Hematopoietic multipotent progenitor cell treated with erythropoietin and hydrocortisone succinate and interleukin-3 and kit ligand, for 8 days (in vitro differentiated cells): ENCODE measurements at places on chromosomes 3 and 15.

GRCh38 chr3:28244491-28244890, 3.1 kb downstream of the CMC1 start:
- no peak for DNase-seq

DNA sequence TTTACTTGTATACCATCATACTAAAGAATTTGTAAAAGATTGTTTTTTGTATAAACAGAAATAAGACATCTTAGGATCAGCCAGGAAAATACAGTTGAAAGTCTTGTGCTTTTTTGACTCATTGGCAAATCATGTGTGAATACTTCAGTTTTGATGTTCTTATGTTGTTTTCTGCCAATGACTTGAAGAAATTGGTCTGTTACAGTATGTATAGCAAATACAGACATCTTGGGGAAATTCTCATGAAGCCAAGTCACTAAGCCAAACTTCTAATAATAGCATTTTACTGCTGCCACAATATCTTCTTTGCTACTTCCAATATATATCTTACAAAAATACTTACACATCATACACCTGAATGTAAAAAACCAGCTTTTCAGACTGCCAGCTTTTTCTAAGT, 83.2 kb downstream of the DZIP3 start:
- no peak for DNase-seq

GRCh38 chr15:52076889-52077781, 35.4 kb downstream of the BCL2L10 start:
- no peak for DNase-seq

DNA sequence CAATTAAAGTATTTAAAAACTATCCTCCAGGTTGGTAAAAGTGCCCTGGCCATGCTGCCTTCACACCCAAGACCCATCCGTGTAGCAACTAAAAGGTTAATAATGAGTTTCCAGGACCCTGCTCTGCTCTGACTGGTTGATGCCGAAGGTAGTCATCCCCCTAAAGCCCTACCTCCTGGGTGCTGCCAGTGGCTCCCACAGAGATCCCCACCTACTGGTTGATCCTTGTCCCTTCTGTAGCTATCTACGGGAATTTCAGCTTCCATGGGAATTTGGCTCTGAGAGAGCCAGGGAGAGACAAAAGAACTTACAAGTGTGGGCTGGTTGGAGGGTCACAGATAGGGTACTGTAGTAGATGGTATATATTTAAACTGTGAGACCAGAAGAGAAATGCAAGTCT, 110.6 kb upstream of the NANOGP8 start:
- no peak for DNase-seq

DNA sequence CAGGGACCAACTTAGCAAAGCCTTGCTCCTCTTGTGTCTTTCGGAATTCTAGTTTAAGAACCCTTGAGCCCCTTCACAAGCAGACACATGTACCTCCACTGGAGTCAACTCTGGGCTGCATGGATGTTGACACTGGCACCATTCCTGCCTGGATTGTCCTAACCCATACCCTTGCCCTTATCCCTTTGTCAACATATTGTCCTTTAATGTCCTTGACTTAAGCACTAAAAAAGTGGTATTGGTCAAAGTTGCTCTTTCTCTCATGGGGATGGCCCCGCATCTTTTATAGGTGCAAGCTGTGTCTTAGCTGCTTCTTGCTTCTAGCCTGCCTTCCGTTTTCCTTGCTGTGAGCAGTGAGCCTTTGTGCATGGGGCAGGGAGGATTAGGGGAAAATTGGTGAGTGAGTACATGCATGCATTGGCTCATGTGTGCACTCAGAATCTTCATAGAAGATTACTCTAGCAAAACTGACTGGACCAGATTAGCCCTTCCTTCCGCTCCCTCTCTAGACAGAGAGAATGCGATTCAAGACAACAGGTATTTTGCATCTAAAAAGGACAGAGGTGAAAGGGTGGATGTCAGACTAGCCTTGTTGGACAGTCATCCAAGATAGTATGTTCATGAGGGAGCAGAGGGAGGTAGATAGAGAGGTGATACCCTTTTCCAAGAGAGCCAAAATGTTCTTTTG, 42.4 kb downstream of the TGFBR2 start:
- no peak for DNase-seq

DNA sequence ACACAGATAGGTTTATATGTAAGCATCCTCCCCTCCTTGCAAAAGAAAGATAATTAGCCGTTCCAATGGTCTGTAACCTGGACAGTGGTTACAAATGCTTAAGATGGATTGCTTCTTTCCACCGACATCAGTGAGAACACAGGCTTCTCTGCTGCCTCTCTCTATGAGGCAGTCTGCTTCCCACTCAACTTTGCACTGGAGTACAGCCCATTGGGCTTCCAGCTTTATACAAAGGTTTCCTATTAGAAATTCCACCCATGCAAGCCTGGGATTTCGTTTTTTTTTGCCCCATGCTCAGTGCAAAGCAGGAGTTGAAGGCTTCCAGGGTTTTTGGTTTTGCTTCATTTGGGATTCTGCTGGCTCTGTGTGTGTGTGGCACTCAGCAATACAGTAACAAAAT, 47.3 kb upstream of the C3orf22 start:
- no peak for DNase-seq

DNA sequence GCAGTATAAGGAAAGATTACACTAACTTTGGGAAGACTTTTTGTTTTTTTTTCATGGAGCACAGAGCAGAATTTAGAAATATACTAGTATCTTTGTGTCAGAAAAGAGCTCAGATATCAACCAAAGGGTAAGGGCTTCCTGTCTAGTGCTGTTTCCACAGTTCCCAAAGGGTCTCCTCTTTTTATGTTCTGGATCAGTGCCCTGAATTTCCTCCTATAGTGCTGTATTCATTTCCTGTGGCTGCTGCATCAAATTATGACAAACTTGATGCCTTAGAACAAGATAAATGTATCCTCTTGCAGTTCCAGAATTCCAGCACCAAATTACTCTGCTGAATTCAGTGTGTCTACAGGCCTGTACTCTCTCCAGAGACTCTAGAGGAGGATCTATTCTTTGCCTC, 219.8 kb upstream of the THRB start:
- no peak for DNase-seq

GRCh38 chr3:100106531-100107141, 7.7 kb downstream of the FILIP1L start:
- DNase-seq: no peak

DNA sequence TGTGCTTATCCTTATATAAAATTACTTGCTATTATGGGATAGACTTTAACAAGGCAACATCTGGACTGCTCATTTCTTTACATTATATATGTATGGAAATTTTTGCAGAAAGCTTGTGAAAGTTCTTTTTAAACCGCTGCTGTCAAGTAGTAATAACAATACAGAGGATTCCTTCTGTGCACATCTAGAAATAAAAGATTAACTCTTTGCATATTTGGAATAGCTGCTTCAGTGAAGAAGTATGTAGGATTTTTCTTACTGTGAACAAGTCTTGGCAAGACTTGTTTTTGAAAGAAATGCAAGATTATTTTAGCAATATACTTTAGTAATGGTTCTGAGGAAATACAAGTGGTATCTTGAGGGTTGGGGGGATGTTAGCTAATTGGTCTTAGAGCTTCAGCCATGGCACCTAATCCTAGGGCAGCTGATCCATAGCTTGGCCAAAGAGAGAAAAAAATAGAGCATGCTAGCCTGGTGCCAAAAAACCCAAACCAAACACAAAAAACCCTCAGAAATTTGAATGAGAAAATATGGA, 4.3 kb downstream of the PRKCI start:
- DNase-seq: no peak

DNA sequence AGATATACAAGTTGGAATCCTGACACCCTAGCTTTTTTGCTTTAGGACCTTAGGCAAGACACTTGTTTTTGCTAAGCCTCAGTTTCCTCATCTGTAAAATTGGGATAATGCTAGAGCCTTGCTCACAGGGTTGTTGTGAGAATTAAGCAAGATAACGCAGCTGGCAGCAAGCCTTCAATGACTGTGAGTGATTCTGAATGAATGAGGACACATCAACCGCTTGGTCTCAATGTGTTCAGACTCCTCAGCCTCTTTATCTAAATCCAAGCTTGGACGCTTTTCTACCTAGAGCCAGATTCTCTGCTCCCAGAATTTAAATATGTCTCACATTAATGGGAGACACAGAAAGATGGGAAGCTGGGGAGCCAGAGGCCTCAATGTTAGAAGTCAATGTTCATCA, 11.8 kb upstream of the TLE3 start:
- DNase-seq: no peak

DNA sequence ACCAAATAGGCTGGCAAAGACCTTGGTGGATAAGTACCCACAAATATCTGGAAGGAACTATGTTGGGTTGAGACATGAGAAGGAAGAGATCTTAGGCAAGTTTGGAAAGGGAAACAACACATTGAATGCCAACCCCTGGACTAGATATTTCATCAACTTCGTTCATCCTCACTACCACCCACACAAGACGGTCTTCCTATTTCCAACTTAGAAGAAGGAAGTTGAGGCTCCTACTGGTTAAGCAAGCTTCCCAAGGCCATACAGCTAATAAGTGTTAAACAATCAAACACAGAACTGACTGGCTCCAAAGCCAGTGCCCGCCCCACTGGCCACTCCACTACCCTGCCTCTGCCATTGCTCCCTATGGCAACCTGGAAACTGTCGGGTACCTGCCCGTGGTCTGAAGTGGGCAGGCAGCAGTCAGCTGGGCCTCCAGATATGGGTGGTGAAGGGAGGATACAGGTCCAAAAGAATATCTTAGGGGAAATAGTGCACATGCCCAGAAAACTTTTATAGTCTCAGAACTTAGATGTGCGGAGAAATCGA, 94.9 kb downstream of the LIPC start:
- no peak for DNase-seq

DNA sequence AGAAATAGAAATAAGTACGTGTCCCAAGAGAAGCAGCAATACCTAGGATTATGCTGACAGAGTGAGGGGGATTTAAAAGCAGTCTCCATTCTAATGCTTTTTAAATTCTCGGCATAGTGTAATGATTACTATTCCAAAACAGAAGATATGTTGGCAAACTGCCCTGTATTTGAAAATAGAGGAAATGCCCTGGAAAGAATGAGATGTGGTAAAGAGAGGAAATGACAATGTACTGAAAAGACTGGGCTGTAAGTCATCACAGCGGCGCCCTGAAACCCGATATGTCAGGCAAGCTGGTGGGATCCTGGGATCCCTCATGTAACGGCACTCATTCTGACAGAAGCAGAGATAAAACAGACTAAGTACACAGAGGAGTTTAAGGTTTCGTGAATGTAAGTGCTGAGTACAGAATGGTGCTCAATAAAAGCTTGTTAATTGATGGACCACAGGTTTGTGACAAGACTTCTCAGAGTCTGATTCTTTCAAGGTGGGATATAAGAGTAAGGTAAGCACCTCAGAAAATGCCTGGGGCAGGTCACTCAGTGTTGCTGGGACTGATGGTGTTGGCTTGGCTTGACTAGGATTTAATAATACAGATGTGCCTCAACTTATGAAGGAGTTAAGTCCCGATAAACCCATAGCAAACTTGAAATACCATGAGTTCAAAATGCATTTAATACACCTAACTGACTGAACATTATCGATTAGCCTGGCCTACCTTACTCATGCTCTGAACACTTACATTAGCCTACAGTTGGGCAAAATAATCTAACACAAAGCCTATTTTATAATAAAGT, 91.4 kb downstream of the NFKBIZ start:
- DNase-seq: peak; percentile 28

DNA sequence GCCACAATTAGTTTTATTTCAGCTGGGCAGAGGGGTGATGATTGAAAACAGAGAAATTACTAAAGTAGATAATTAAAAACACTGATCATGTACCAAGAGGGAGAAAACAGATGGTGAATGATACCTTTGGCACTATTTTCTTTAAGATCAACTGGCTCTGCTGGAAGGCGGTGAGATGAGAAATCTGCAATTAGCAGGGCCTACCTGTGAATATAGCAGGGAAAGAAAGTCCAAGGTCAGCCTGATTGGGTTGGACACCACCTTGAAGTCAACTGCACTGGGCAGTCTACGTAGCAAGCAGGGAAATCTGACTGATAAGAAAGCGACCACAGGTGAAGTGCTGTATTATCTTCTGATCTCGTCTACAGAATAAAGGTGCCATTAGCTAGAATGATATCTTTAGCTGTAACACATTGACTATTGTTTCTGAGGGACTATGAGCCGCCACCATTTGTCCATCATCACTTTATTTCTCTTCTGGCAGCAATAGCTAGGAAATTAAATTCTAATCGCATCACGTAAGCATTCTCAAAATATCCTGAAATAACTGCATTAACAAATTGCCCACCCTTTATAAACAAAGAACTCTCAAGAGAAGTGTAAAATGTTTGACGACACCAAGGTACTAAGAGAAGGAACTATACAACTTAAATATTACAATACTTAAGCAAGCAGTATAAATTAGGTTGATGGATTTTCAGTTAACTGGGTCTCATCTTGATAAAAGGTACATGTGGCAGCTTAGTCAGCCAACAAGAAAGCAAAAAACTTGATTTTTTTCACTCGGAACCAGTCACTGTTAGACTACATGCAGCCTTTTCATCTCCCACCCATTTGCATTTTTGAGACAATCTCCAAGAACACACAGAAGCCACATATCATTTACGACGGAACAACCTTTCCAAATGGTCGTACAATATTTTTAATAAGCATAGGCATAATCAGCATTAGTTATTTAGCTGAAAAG, 1.3 kb downstream of the NEDD4 start:
- DNase-seq: peak; percentile 17

DNA sequence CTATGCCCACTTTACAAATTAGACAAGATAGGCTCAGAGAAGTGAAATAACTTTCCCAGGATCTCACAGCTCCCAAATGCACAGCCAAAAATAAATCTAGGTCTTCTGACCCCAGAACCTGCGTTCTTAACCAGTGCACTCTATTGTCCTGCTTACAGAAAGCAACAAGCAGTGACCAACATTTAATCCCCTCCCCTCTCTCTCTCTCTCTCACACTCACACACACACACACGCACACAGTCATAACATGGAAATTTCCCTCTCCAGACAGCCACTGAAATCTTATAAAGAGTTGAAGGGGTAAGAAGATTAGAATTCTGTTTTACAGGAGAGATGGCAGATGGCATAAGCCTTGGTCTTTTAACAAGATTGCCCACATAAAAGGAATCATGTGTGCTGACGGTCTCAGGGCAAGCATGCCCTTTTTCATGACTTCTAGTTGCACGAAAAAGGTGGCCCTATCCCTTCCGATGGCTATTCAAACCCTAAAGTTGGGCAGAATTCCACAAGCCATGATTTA, 29.4 kb downstream of the EOGT start:
- no peak for DNase-seq

DNA sequence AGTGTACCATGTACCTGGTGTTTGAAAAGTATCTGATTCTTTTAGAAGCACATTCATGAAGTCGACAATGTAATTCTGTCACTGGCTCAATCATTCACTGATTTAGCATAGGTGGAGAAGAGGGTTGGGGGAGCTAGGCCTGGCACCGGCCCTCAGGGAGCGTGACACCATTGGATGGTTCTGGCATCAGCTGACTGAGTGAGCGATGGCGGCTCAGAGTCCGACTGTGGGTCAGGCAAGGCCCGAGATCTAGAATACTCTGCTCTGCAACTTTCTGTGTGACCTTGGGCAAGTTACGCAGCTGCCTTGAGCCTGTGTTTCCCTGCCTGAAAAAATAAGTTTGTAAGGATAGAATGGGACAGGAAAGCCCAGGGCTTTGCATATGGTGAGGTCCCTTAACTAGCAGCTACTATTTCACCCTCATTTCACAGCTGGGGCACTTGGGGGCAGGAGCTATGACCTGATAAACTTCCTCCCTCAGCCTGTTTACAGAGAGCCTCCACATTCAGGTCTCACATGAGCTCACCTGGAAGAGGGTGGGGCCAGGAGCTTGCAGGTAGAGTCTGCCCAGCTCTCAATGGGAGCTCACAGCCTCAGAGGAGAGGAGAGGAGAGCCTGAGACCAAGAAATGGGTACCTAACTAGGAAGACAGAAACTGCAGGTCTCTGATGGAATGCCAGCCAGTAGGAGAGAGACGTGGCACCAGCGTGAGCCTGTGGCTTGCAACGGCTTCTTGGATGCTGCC, 153.7 kb upstream of the TLE3 start:
- no peak for DNase-seq
